ENCODE measurements at places on chromosomes 7 and 10.

GRCh38 chr7:25103773-25104172, 21.3 kb downstream of the CYCS start:
- no peak for DNase-seq

DNA sequence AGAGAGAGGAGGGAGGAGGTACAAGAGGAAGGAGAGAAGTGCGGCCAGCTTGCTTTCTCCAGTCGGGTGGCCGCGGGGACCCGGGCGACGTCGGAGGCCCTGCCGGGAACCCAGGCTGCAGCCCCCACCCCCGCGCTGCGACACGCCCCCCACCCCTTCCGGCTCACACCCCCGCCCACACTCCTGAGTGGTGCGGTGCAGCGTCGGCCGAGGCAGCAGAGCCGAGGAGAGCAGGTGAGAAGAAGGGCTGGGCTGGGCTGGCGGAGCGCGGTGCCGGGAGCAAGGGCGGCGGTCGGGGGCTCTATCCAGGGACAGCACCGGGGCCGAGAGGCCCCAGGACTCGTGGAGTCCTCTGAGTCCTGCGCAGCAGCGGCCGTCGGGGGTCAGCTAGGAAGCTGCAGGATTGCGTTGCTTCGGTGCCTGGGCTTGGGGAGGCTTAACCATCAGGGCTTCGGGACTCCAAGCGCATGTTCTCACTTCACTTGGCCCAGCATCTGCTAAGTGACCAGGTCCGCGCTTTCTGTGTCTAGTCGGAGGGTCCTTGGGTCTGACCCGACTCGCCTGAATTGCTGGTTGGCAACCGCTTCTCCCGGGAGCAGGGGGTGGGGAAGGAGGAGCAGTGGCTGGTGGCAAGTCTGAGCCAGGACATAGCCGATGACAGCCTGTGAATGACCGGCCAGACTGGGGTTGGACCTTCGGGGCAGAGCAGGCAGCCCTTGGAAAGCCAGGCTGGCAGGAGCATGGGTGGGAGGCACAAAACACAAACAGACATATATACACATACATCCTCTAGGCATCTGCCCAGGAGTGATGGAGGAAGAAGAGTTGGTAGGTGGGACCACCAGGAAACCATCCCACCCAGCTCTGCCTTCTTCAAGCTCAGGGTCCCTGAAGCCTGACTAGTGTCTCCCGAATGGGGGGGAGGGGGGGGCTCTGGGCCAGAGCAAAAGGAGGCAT, 683 bp downstream of the CHAT start:
- no peak for DNase-seq

- DNase-seq, result no peak
Measured at GRCh38 chr7:151715666-151716315, 161.1 kb downstream of the PRKAG2 start.

DNA sequence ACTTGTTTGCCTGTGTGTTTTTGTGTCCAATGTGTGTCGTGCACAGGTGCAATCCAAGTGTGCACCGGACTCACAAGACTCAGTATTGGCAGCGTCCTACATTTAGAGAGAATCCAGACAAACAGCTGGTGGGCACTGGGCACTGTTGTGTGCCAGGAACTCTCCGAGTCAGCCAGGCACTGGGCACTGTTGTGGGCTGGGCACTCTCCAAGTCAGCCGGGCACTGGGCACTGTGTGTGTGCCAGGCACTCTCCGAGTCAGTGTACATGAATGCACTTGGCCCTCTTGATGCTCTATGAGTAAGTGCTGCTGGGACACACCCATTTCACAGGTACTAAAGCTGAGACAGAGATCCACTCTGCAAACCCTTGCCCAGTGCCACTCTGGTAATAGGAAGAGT, 303.5 kb downstream of the PTPRN2 start:
- no peak for DNase-seq

- DNase-seq, result no peak
Measured at GRCh38 chr10:125064681-125065492, 95.5 kb downstream of the CTBP2 start.

GRCh38 chr10:100041306-100042002, 31.7 kb upstream of the DNMBP start:
- DNase-seq, result no peak

DNA sequence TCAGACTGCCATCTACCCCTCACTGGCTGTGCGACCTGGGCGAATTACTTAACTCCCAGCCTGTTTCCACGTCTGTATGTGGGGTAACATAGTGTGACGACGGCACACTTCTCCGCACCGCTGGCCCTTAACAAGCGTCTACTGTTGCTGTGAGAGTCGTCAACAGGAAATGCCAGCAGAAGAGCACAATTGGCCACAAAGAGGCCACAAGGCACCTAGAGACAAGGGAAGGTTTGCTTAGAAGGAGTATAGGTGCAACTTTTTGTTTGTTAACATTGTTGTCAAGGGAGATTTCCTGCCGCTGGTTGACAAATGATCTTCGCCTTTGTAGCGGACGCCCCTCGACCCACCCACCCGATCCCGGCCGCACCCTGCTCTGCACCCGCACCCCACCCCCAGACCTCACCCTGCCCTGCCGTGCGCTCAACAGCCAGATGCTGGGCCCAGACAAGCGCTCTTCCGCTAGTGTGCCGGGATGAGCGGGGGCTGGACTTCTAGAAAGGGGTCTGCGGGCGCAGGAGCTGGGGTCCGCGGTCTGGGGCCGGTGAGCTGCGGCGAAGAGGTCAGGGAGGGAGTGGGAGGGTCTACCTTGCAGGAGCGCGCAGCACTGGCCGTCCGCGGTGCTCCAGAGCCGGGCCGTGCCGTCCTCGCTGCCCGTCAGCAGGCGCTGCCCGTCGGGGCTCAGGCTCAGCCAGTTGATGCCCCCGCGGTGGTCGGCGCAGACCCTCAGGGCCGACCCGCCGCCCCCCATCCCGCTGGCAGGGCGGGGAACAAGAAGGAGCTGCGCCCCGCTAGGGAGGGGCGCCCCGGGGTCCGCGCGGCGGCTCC, 785 bp downstream of the WDR86 start:
- DNase-seq, result no peak

DNA sequence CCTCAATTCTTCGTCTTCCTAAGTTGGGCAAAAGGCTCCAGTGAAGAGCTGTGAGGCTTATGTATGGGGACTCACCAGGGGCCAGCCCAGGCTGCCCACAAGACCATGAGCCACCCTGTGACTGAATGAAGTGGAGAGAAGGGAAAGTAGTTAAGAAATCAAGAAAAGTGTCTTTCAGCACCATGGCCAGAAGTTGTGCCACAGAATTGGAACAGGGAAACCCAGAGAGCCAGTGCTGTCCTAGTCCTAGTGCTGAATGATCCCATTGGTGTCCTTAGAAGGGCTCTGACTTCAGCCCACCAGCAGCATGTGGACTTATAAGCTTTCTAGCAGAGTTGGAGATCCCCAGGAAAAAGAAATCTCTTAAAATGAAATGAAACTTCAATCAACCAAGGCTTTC, 37.0 kb upstream of the CCSER2 start:
- no peak for DNase-seq

- no peak for DNase-seq
Measured at GRCh38 chr10:11197266-11197712, 179.6 kb downstream of the CELF2 start.

- DNase-seq, result no peak
Measured at GRCh38 chr10:38054361-38054797, 39.8 kb upstream of the ZNF37A start.

- DNase-seq, result no peak
Measured at GRCh38 chr10:98425511-98426352, 10.8 kb upstream of the PYROXD2 start.

GRCh38 chr10:102419269-102420180, 940 bp upstream of the PSD start:
- DNase-seq, result no peak

DNA sequence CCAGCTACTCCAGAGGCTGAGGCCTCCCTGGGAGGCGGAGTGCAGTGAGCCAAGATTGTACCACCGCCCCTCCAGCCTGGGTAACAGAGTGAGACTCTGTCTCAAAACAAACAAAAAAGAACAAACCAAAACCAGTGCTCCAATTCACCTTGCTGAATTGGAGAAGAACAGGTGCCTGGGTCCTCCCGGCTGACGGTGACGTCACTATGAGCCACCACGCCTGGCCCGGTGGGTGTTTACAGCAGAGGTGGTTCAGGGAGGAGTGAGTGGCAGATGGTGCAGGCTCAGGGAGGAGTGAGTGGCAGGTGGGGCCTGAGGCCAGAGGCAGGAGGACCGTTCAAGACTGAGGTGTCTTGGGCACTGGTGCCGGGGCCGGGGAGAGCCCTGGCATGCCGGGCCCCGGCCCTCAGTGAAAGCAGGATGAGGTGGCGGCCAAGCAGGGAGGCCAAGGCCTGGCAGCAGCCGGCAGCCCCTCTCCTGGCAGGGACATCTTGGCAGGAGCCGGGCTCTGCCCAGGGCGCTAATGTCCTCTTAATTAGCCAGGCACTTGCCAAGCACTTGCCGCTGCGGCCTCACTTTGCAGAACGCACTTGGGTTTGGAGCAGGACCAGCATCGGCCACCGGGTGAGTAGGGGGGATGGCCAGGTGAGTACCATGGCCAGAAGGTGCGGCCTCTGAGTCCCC, 162.8 kb upstream of the TNRC18 start:
- no peak for DNase-seq

- no peak for DNase-seq
Measured at GRCh38 chr10:4511509-4511908, 314.5 kb upstream of the AKR1E2 start.

DNA sequence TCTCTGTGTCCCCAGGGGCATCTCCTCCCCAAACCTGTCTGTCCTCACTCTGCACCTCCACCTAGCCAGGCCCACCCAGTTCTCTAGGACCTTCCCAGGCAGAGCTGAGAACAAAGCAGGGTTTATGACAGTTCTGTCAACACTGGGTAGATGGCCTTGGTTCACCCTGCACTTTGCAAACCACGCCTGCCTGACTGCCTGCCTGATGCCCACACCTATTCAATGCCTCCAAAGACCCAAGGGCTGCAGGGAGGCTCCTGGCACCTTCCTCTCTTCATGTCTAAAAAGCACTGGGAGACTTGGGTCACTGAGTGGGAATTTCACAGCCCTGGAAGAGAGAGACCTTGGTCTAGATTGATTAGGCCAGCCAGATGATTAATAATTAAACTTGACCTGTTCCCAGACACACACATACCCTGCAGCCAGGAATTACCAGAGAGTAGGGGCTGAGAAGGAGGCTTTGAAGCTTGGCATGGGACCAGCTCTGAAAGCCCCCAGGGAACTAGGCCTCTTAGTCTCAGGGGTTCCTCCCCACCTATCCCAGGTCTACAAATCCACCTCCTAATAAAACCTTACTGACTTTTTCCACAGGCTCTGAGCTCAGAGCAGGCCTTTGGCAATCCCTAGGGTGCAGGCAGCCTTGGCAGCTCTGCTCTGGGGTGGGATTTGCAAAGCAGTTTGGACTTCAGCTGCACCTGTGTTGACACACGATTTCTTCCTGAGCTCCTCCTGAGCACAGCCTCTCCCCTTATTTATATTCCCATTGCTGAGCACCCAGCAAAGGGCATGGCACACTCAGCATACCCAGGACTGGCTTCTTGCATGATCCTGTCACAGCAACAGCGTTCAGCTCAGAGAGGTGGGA, 25.7 kb upstream of the PDCD4 start:
- no peak for DNase-seq

DNA sequence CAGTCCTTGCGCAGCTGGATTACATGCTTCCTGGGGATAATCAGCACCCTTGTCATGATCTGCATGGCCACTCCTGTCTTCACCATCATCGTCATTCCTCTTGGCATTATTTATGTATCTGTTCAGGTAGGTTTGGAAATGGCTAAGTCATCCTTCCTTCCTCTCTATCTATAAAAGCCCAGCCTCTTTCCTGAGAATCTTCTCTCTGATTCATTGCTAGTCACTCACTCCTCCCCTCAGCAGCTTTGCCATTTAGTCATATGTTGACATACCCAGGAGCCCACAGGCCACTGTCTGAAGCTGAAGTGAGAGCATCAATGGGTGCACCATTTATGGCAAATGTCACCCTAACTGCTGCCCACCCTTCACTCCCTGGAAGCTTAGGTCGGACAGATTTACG, 52.0 kb downstream of the ABCC2 start:
- DNase-seq, result no peak

- DNase-seq, result peak; percentile 10
Measured at GRCh38 chr10:25113191-25114035, 61.4 kb upstream of the GPR158 start.

GRCh38 chr10:1650542-1651269, 86.6 kb downstream of the ADARB2 start:
- no peak for DNase-seq

- DNase-seq, result no peak
Measured at GRCh38 chr10:86439544-86439943, 72.9 kb upstream of the GRID1 start.

GRCh38 chr10:44947371-44948152, 12.0 kb upstream of the RASSF4 start:
- no peak for DNase-seq

GRCh38 chr7:44977959-44978335, 868 bp downstream of the MYO1G start:
- DNase-seq, result no peak

- no peak for DNase-seq
Measured at GRCh38 chr7:105209870-105210269, 178.9 kb downstream of the SRPK2 start.

- DNase-seq, result no peak
Measured at GRCh38 chr10:71285180-71285545, 33.9 kb upstream of the SLC29A3 start.

GRCh38 chr7:88888684-88889083, 93.1 kb upstream of the TEX47 start:
- DNase-seq, result no peak

DNA sequence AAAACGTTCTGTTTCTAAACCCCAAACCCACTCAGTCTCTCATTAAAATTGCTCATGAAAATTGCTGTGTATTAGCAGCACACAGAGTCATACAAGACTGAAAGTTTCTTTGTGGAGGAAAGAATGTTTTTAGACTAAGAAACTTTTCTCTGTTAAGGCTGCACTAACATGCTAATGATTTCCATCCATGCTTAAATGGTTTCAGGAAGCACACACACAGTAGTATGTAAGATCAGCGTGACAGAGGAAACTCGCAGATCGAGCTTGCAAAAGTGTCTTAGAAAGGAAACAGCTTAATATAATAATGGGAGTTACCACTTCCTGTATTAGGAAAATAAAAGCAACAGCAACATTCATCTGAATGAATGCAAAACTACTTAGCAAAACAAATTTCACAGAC, 112.7 kb downstream of the ICA1 start:
- no peak for DNase-seq

DNA sequence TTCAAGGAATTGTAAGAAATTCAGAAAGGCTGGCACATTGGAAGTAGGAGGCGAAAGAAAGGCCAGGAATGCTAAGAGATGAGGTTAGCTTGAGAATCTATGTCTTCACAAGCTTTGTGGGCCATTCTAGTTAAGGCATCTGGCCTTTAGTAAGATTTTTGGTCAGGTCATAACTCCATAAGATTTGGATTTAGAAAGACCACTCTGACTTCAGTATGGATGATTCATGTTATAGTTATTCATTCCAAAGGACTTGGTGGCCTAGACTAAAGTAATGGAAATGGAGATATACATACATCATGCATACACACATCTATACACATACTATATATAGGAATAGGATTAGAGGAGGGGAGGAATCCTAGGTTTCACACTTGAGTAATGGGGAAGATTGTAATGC, 77.5 kb downstream of the SEPTIN7 start:
- DNase-seq, result no peak

GRCh38 chr7:87427288-87427687, 48.2 kb downstream of the ABCB4 start:
- DNase-seq, result no peak

- no peak for DNase-seq
Measured at GRCh38 chr10:48770561-48771089, 86.0 kb downstream of the WDFY4 start.
